ENCODE measurements at places on chromosomes 12 and 14. TPM values are rescaled to one million over a fixed set of nuclear protein-coding genes. Genes with fewer than 3 reads are reported as not detected.
A peak's percentile ranks its signal among the peaks of the same experiment; 100 is the strongest.

DNA sequence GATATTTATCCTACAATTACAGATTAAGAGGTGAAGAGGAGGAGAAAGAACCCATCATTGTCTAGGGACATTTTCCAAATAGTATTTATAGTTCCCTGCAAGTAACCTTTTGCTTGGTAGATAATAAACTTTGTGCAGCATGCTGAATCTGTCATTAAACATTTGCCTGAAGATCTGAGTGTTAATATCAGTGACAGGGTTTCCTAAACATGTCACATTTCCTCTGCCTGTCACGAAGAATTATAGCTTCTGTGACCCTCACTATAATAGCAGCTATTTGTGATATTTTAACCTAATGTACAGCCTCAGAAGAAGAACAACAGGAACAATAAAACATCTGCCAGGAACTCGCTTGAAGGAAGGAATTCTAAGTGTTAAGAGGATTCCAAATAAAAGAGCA, 350.3 kb downstream of the GXYLT1 start:
- DNase-seq, result no peak
- no peaks in the 10 kb centered on the region for H3K4me1 ChIP-seq
- no peak overlapping the region for H3K27ac ChIP-seq
- H3K36me3 ChIP-seq, result peaks cover 15% of the 10 kb centered on the region
- no peak overlapping the region for H3K4me3 ChIP-seq

DNA sequence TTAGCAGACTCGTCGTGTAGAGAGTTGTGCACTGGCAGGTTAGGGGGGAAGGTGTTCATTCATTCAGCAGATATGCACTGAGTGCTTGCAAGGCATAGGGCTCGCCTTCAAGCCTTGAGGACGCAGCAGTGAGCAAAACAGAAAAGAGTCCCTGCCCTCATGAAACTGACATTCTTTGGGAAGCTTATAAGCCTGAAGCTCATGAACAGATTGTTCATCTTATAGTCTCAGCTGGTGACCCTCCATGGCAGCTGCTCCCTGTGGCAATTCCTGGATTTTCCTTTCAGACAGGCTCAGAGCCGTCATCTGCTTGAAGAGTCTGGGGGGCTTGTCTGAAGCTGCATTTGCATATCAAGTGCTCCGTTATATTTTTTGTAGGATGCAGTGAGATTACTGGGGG, 148.4 kb downstream of the PRKCH start:
- no peak overlapping the region for H3K27ac ChIP-seq
- H3K36me3 ChIP-seq, result peaks cover 6% of the 10 kb centered on the region
- H3K4me3 ChIP-seq, result peak overlapping the region; percentile 23
- no peak for DNase-seq
- H3K4me1 ChIP-seq, result peaks cover 62% of the 10 kb centered on the region

DNA sequence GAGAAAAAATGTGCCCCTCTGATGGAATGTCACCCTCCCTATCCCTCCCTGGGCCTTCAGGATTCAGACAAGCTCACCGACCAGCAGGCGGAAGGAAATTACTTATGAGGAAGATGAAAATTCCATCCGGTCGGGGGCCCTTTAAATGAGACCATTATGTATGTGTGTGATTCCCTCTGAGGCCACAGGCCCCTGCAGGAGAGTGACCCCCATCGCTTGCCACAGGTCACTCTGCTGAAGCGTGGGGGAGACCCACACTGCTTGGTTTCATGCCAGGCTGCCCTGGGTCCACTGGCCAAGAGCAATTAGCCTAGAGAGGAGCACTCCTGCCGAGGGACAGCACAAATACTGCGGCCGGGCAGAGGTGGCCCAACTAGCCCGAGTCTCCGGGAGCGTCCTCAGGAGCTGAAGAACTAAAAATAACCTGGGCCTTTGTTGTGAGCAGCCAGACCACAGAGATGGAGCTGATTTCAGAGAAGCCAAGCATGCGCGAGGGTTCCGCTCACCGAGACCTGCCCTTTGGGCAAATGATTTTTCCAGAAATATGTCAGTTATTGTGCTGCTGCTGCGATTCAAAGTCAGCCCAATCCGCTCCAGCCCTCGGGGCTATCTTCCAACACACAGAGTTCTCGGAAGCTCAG, 276.4 kb downstream of the DPF3 start:
- H3K27me3 ChIP-seq, result peaks cover 25% of the 10 kb centered on the region
- DNase-seq, result no peak
- H3K27ac ChIP-seq, result no peak overlapping the region

DNA sequence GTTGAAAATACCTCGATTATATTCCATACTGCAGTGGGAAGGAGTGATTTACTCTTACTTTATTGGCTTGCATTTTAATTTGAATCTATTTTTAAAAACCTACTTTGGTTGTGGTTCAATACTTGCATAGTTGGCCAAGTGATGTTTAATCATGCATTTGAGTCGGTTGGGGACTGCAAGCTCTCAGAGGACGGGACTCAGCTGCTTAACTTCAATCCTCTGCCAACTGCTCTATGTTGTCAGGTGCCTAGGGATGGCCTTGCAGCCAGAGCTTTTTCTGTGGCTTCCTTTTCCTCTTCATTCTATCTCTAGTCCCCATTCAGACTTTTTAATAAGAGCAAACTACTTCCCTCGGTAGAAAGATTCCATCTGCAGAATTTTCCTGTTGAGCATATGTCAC, 53.4 kb upstream of the KRR1 start:
- H3K4me3 ChIP-seq, result no peak overlapping the region
- peaks cover 19% of the 10 kb centered on the region for H3K36me3 ChIP-seq
- H3K27me3 ChIP-seq, result no peaks in the 10 kb centered on the region
- H3K27ac ChIP-seq, result no peak overlapping the region

- H3K4me1 ChIP-seq, result peaks cover 54% of the 10 kb centered on the region
- H3K4me3 ChIP-seq, result no peak overlapping the region
- peak; percentile 29 for DNase-seq
- H3K27ac ChIP-seq, result 0 out of 2 replicates have a peak overlapping the region, but pooled peaks have one; percentile 22
- H3K36me3 ChIP-seq, result peaks cover 3% of the 10 kb centered on the region
- H3K27me3 ChIP-seq, result no peaks in the 10 kb centered on the region
These were observed 38.4 kb downstream of the LRP6 start for GRCh38 chr12:12228402-12228801.

Gene CD163
- total RNA-seq, result 0.77 TPM

- no peak overlapping the region for H3K27ac ChIP-seq
- H3K27me3 ChIP-seq, result no peaks in the 10 kb centered on the region
- H3K4me3 ChIP-seq, result no peak overlapping the region
- H3K4me1 ChIP-seq, result peaks cover 8% of the 10 kb centered on the region
These were observed 4.4 kb downstream of the MLH3 start for GRCh38 chr14:75046899-75047298.

Gene APOF
- 0.11 TPM for total RNA-seq

Gene NEDD8
- total RNA-seq, result 233 TPM

DNA sequence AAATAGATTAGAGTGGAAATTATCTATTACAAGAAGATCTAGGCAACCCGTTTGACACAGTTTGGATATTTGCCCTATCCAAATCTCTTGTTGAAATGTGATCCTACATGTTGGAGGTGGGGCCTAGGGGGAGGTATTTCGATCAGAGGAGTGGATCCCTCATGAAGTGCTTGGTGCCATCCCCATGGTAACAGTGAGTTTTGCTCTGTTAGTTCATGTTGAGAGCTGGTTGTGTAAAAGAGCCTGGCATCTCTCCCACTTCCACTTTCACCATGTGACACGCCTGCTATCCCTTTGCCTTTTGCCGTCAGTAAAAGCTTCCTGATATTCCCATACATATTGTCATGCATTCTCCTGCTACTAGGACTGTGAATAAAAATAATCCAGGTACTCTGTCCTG, 66.4 kb upstream of the FLRT2 start:
- no peaks in the 10 kb centered on the region for H3K36me3 ChIP-seq
- no peak overlapping the region for H3K27ac ChIP-seq
- no peak overlapping the region for H3K4me3 ChIP-seq

Gene GPR135
- 1.6 TPM for total RNA-seq

- H3K27ac ChIP-seq, result no peak overlapping the region
- no peaks in the 10 kb centered on the region for H3K4me1 ChIP-seq
These were observed 13.0 kb downstream of the FBXO33 start for GRCh38 chr14:39419272-39419671.

- no peak for DNase-seq
- no peaks in the 10 kb centered on the region for H3K27me3 ChIP-seq
- H3K4me1 ChIP-seq, result no peaks in the 10 kb centered on the region
These were observed 122.0 kb upstream of the EGLN3 start for GRCh38 chr14:34072921-34073320.

DNA sequence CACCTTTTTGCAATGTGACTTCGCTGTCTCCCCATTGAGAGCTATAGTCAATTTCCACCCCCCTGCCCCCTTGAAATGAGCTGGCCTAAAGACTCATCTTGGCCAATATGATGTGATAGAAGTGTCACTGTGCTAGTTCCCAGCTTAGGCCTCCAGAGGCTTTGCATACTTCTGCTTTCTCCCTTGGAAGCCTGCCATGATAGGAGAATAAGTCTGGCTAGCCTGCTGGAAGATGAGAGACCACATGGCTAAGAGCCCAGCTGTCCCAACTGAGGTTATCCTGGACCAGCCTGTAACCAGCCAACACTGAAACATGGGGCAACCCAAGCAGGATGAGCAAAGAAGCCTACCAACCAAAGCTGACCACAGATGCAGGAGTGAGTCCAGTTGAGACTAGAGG, 196.9 kb downstream of the GRIN2B start:
- H3K27ac ChIP-seq, result no peak overlapping the region
- DNase-seq, result no peak
- H3K4me1 ChIP-seq, result peaks cover 16% of the 10 kb centered on the region

Gene P2RX7
- 0.55 TPM for total RNA-seq

Data from WTC11 (cell line).